ENCODE measurements at places on chromosomes 2 and 18.

GRCh38 chr2:130837811-130838565 lies 1.3 kb downstream of the ARHGEF4 start:
- no peak for DNase-seq

DNA sequence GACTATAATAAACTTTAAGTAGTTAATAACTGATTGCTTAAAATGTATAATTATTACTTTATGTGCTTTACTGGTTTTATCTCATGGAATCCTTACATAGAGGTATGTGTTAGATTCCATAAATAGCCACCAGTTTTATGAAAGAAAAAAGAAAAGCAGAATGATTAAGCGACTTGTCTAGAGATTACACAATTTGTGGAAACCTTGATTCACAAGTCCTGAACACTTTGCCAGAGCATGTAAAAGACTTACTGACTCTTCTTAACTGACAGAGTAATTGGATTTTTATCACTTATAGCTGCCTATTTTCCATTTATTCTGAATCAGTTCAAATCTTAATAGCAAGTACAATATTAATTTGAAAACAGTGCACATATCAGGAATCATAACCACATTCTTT lies 448.7 kb upstream of the NETO1 start:
- no peak for DNase-seq

DNA sequence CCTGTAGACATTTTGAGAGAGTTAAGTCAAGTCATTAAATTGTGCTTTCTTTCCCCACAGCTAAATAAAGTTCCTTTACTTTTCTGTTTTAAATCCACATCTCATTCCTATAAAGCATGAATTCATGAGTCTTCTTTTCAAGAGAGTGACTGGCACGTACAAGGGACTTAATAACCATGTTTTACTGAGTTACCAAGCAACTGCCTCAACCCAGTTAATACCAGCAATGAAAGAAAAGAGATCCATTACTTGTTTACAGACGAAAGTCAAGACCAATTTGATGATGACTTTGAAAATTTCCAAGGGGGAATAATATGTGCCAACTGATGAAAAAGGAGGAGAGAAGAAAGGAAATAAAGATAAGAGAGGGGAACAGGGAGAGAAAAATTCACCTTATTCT lies 1082.5 kb upstream of the GYPC start:
- no peak for DNase-seq

GRCh38 chr18:27298214-27298804 lies 113.2 kb upstream of the CHST9 start:
- no peak for DNase-seq

DNA sequence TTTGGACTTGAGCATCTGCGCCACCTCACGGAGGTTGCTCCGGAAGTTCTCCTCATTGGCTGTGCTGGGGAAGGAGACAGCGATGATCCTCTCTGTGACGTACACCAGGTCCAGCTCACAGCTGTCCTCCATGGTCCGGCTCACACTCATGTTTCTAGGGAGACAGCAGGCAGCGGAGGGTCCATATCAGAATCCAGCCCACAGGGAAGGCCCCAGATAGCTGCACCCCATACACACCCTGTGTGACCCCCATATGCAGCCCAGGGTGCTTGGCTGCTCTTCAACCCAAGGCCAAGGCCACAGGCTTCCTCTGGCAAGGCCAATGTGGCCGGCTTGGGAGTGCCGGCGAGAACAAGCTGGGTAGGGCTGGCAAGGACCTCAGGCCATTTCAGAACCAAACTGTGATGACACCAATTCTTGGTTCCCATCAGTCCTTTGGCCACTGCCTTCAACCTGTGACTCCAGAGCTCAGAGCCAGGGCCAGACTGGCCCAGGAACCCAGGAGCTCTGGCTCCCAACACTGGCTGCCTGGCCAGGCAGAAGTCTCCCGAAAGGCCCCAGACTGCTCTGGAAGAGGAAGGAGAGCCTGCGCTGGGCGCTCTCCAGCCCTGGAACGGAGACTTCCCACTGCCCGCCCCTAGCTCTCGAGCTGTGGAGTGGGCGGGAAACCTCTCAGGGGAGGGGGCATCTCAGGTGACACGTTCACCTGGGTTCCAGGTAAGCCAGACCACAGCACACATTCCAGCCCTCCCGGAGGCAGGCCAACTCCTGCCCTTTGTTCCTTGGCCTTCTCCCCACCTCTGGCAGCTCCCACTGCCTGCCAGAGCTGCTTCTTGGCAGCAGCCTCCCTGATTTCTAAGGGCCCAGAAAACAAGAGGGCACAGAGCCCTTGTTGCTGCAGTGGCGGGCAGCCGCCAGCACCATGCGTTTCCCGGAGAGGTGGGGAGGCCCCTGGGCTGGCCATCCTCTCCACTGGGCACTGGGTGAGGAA lies 104.7 kb downstream of the TNS1 start:
- DNase-seq = peak; percentile 29

- no peak for DNase-seq
These were observed 452.8 kb downstream of the MBD2 start for GRCh38 chr18:53771664-53772063.

GRCh38 chr2:219440388-219441256 lies 6.0 kb downstream of the SPEG start:
- DNase-seq = no peak

DNA sequence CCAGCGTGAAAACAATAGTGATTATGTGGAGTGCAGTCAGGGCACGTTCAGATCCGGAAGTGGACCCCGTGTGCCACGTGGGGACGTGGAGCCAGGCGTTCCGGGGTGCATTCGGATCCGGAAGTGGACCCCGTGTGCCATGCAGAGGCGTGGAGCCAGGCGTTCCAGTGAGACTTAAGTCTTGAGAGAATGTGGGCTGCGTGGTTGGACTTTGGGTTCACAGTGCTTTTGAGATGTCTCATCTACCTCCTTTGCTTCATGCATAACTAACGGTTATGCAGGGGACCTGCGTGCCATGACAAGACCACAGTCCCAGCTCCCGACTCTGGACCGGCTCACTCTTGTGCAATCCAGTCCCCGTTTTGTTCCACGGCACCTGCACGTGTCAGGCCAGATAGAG lies 28.8 kb downstream of the CTDP1 start:
- no peak for DNase-seq

DNA sequence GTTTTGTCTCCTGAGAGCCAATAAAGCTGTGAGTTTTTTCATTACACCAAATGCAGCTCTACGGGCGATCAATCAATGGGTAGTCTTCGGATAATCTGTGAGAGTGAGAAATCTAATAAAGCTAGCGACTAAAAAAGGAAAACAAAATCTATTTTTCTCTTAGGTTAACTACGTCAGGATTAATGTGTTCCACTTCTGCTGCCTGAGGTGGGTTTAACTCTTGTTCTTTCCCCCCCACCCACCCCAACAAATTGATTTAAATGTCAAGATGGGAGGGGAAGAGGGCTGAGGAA lies 63.0 kb upstream of the PSMD14 start:
- no peak for DNase-seq

DNA sequence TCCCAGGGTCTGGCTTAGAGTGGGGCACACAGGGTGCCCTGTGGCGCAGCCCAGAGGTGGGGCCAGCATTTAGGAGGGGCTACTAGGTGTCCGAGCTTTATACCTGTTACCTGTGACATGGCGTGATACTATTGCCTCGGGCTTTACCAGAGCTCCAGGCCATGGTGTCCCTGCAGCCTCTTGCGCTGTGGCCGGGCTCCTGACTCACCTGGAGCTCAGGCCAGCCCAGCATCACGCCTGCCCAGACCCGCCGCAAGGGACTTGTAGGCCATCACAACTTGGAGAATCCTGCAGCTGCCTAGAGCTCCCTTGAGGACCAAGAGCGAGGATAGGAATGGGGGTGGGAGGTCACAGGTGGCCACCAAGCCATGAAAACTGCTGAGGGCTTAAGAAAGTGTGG lies 8.0 kb downstream of the INHBB start:
- DNase-seq = no peak

- DNase-seq = no peak
These were observed 461.6 kb downstream of the TXNL1 start for GRCh38 chr18:56176751-56177150.

- no peak for DNase-seq
These were observed 182.0 kb downstream of the ZBTB7C start for GRCh38 chr18:48227206-48227605.

GRCh38 chr18:47323158-47323557 lies 71.7 kb upstream of the SKOR2 start:
- DNase-seq = no peak

DNA sequence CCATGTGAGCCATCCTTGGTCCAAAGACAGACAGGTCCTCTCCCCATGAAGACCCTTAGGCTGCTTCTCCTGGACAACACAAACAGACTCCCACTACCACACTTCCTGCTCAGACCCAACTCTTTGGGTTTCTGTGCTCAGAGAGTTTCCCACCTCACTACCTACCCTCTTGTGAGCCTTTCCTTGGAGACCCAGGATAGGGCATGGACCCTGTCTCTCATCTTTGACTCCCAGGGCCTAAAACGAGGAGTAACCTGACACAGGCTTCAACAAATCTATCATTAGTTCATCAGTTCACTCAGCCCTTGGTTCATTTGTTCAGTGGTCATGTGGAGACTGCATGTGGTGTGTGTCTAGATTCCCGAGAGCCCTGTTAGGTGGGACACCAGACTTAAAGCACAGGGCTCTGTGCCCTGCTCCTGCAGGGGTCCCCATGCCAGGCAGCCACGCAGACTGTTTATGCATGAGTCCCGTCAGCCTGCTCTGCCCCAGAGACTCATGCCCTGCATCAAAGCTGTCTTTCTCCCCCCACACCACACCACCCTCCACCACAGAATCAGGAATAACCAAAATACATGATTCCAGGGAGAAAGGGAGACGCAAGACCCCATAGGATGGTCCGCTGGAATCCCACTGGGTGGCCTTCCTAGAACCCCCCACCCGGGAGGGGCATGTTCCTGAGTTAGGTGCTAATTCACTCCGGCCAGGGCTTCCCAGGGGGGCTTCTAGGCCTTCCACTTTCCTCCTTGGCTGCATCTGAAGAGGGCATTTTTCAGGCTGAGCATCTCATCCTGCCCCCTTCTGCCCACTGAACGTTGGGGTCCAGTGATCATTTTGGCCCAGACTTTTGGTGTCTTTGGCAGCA lies 100.2 kb upstream of the TEX51 start:
- DNase-seq = no peak

- DNase-seq = no peak
These were observed 344.1 kb downstream of the TDRD15 start for GRCh38 chr2:21467910-21468309.
